Mucosa of gallbladder (tissue), 1 donor: ENCODE measurements at places on chromosomes 13 and 19.

DNA sequence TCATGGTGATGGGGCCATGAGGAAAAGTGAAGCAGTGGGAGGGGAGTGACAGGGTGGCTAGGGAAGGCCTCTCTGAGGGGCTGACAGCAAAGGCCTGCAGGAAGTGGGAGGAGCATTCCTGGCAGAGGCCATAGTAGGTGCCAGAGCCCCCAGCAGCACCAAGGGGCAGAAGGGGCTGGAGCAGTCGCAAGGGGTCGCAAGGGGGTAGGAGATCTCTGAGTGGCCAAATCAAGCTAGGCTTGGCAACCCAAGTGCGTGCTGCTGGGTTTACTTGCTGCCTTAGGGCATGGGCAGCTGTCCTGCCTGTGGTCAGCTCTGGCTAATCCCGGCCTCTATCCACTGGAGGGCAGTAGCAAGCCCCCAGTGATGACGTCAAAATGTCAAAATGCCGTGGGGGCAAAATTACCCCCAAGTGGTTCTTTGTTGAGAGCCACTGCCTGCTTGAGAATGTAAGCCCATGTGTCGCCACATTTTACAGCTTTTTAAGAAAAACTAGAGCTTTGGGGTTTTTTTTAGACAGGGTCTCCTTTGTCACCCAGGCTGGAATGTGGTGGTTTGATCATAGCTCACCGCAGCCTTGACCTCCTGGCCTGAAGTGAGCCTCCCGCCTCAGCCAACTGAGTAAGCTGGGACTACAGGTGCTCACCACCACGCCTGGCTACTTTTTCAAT, 11.8 kb downstream of the CCDC97 start:
- DNase-seq: no peak

DNA sequence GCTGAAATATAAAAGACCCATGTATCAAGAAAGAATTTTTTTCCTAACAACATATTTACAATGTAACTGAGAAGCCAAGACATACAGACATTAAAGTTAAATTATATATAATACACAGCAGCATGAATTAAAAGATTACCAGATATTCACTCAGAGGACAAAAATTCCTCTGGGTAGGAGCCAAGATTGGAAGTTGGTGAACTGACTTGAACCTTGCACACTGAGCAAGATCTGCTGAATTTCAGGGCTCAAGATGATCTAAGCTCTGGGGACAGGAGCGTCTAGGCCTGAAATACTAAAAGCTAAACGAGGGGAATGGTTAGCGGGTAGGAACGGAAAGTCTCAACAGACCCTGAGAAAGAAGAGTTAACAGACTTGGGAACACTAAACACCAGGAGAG, 8.5 kb downstream of the FOXO1 start:
- no peak for DNase-seq

- DNase-seq: no peak
Observed at GRCh38 chr13:92510416-92510815, 716.2 kb upstream of the GPC6 start.

- no peak for DNase-seq
Observed at GRCh38 chr13:51747438-51748434, 56.2 kb downstream of the DHRS12 start.

- no peak for DNase-seq
Observed at GRCh38 chr13:20295956-20296355, 63.8 kb upstream of the GJB6 start.

GRCh38 chr19:33293255-33294057, 8.9 kb downstream of the CEBPA start:
- DNase-seq: no peak

DNA sequence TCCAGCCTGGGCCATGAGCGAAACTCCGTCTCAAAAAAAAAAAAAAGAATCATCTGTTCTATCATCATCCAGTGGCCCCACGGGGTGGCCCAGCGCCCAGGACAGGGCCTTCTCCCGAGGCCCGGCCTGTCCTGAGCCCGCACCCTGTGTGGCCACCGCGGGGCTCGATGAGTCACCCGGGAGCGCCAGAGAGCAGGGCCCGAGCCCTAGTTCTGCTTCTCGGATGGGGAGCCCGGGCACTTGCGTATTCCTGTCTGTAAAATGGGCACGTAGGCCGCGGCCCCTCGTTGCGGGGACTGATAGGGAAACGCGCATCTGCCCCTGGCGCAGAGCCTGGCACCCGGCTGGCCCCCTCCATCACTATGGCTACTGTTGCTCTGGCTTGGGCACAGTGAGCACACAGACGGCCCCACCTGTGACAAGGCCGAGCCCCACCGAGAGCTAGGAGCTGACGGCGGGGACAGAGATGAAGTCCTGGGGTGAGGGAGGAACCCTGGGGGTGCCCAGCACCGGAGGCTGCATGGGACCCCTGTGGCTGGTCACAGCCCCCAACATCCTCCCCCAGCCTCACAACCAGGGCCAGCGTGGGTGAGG, 21.3 kb upstream of the UQCR11 start:
- no peak for DNase-seq

GRCh38 chr13:37608750-37609339, 10.3 kb upstream of the POSTN start:
- no peak for DNase-seq

- no peak for DNase-seq
Observed at GRCh38 chr13:70622796-70623195, 514.5 kb upstream of the KLHL1 start.

DNA sequence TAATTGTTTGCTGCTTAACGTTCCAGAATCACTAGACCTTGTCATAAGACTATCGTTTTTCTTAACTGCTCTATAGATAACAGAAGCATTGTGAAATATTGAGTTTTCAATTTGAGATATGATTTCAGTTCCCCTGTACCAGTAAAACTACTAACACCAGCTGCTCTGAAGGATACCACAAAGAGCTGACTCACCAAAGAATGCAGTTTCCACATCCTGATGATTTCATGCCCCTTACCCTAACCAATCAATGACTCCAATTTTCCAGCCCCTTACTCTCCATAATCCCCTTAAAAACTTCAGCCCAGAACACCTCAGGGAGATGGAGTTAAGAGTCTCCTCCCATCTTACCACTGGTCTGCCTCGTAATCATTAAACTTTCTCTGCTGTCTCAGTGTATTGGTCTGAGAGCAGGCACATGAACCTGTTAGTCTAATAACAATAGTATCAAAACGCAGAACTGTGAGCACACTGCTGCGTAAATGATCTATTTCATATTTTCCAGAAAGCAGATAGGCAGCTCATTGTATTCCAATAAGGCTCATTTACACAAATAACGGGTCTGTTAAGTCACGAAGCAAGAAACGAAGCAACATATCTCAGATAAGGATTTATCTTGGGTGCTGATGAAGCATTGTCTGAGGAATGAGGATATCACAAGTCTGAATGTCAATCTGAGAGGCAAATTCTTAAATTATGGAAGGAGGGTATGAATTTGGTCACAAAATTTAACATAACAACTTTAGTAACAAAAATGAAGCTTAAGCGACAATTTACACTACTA, 14.1 kb upstream of the CCNA1 start:
- no peak for DNase-seq

DNA sequence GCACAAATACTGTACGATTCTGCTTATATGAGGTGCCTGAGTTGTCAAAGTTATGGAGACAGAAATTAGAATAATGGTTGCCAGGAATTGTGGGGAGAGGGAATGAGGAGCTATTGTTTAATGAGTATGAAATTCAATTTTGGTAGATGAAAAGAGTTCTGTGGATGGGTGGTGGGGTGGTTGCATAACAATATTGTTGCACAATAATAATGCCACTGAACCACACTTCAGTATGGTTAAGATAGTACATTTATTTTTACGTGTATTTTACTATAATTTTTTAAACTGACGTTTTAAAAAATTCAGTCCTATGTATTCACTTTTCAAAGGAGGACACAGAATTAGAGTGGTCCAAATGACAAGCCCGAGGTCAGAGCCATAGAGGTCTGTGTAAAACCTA, 1.8 kb upstream of the OXGR1 start:
- no peak for DNase-seq

DNA sequence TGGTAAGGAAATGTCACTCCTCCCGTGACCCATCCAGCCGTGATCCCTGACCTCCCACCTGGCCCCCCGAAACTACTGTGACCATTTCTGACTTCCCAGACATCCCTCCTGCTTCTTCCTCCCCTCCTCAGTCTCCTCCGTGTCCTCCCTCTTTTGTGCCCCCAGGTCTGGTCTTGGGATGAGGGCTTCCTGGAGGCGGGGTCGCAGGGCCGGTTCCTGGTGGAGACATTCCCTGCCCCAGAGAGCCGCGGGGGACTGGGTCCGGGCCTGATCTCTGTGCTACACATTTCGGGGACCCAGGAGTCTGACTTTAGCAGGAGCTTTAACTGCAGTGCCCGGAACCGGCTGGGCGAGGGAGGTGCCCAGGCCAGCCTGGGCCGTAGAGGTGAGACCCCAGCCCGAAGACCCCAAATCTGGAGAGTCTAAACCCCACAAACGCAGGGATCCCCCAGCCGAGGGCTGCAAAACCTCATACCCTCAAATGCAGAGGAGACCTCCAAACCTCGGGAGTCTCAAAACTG, 5.0 kb downstream of the KIRREL2 start:
- no peak for DNase-seq

- no peak for DNase-seq
Observed at GRCh38 chr19:35514282-35514809, 897 bp upstream of the DMKN start.

DNA sequence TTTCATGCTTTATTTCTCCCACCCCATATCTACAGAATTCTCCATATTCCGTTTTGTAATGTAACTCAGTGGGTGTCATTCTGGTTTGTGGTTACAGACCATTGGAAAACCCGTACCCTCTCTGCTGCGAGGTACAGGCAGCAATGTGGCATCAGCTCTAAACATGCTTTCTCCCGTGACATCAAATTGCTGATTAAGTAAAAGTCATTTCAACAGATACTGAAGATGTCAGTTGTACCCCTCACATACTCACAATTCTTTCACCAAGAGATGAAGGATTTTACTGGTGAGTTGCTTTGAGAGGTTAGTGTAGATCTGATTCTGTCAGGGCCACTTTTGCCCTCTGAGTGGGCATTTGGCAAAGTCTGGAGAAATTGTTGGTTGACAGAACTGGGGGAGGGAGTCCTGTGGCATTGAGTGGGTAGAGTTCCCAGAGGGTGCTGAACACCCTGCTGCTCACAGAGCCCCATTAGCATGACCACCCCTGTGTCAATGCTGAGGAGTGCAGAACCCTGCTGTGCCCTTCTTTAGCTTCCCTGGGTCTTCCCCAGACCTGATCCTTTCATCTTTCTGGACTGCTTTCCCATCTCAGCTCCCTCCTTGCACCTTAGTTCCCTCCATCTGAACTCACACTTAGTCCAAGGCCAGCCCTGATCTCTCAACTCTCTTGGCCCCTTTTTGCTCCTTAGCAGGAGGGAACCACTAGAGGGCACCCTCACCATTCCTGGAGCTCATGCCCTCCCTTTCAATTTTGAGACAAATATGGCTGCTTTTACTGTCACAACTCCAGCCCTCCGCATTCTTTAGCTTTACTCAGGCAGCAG, 39.9 kb upstream of the CEACAM8 start:
- no peak for DNase-seq

DNA sequence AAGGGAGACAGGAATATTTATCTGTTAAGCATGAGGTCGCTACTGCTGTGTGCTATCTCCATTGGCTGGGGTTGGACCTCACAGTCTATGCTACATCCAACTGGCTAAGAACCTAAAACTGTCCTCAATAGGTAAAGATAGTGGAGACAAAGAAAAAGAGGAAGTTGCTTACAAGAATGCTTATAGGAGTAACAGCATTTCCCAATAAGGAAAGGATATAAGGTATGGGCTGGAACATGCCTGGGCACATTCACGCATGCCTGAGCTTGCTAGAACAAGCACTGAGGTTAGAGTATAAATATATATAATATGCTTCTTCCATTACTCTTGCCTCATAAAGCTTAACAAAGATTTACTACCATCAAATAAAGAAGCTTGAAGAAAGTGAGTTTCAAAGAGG, 47.9 kb upstream of the CEACAM21 start:
- no peak for DNase-seq
